Fibroblast of pulmonary artery (primary cell): ENCODE measurements at places on chromosomes 11 and 22.
A peak's percentile ranks its signal among the peaks of the same experiment; 100 is the strongest.

- peak; percentile 91 for DNase-seq
Measured at GRCh38 chr22:30754971-30755758, 60.5 kb downstream of the OSBP2 start.

DNA sequence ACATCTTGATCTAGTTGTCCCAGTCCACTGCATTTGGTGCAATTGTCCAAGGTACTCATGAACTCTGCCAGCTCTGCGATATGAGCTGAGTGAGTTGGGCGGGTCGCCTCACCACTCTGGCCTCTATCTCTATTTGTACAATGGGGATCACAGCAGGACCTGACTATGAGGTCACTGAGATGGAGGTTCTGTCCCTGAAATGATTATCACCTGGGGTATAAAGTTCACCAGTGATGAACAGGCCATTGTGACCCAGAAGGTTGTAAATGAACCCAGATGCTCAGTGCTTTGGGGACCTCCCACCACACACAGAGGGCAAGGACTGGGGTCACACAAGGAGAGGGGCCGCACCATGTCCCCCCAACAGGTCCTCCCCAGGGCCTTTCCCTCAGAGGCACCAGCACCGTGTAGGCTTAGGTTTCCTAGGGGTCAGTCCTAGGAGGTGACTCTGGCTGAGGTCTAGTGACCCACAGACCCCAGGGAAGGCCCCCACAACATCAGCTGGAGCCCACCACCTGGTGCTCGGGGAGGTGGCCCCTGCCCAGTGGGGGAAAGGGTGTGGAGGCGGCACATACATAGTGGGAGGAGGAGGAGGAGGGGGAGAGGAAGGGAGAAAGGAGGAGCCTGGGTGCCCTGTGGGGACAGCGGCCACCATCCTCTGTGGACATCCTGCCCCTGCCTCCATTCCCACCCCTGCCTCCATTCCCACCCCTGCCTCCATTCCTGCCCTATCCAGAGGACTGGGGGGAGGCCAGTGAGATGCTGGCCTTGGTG, 25.0 kb upstream of the IGLL1 start:
- DNase-seq = no peak

DNA sequence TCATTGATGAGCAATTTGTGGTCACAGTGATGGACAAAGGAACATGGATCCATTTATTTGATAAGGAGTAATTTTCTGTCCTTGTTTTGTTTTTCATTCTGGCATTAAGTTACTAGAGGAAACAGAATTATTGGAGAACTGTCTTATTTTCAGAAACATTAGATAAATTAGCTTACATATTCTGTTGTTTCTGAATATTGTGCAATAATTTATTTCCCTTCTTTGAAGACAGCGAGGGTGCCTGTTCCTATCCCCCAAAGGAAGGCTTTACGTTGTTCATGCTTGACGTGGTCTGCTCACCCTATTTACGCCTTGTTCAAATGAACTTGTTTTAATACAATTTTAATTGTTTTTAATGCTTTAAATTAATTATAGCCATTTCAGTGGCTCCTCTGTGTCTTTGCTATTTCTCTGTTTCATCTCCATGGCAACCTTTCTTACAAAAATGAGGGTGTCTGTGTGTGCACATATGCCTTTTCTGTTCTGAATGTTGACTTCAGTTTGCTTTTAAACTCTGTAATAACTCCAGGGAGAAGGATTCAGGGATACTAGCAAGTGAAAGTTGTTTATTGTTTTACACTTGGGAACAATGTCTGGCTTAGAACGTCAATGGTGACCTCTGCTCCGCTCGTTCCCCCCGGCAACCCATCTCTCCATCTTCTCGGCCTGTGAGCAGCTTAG, 138.3 kb upstream of the PLET1 start:
- DNase-seq = no peak

GRCh38 chr11:44623731-44624491, 58.4 kb downstream of the CD82 start:
- peak; percentile 57 for DNase-seq

DNA sequence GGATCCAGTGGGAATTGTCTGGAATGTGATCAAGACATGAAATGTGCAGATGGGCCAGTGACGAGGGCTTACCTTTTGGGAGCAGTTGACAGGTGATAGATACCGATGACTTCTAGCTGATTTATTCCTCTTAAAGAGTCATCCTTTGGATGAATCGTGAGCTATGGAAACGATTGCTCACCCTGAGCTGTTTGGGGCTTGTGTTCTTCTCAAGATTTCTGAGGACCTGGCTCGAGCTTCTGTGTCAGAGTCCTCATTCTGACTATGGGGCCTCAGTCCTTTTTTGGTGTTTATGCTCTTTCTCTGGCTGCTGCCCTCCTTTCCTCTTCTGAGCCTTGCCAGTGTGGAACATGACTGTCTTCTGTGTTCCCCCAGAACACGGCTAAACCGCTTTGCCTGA, 11.9 kb upstream of the AMPD3 start:
- DNase-seq = no peak

GRCh38 chr11:48062649-48063048, 82.3 kb downstream of the PTPRJ start:
- DNase-seq = no peak

DNA sequence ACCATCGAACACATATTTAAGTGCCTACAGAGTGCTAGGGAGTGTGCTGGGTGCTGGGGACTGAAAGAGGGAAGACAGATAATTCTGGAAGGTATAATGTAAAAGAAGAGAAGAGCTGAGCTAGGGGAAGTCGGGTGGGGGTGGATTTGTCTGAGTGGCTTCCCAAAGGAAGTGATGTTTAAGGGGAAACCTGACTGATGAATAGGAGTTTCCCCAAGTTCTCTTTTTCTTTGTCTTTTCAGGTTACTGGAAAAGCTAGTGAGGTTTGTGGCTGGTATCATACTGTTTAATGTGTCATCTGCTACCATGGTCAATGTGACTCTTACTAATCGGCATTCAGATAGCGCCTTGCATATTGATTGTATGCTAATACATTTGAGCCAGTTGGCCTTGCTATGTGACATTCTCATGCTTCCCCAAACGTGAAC, 151.6 kb upstream of the MTMR2 start:
- no peak for DNase-seq

DNA sequence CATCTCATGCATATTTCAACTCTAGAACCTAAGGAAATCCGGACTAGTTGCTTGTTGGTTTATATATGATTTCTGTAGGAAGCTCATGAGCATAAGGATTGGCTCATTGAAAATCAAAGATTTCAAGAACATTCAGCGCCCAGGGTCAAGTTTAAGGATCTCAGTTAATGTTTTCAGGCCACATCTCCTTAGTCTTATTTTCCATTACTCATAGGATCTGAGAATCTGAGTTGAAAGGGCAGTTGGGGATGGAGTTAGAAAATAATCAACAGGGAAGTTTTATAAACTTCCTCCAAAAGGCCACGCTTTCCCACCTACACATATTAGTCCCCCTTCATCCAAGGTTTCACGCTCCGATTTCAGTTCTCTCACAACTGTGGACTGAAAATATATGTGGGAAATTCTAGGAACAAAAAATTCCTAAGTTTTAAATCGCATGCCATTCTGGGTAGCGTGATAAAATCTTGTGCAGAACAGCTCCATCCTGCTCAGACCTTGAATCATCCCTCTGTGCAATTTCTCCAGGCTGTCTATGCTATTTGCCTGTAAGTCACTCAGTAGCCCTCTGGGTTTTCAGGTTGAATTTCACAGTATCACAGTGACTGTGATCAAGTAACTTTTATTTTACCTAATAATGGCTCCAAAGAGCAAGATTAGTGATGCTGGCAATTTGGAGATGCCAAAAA, 160.2 kb downstream of the KIRREL3 start:
- DNase-seq = no peak

DNA sequence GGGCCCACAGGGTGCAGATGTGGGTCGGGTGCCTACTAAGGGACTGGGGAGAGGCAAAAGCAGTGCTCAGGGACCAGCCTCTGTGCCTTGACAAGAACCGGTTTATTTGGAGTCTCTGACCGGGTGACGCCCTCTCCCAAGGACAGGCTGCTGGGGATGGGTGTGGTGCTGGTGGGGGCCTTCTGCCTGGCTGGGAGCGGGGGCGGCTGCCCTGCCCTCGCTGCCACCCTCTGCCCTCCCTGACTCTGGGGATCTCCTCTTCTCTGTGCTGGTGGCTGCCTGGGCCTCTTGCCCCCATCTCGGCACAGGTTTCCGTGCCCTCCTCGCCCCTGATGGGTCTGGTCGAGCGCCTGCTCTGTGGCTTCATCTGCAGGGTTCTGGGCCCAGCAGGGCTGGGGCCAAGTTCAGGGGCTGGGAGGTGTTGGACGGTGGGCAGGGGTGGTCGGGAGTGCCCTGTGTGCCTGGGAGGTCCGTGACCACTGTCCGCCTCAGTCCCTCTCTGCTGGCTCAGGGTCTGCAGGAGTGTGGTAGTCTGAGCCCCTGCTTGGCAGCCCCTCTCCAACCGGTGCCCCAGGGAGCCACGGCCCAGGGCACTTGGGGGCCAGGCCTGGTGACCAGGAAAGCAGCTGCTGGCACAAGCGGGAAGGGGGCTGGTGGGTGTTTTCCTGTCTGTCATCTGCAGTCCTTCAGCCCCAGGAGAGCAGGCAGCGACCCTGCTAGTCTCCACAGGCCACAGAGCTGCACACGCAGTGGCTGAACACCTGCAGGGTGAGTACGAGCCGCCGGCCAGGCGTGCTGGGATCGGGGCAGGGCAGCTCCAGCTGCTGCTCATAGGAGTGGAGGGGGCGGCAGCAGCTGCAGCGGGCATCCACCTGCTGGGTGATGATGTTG, 23.5 kb downstream of the MUC6 start:
- no peak for DNase-seq

DNA sequence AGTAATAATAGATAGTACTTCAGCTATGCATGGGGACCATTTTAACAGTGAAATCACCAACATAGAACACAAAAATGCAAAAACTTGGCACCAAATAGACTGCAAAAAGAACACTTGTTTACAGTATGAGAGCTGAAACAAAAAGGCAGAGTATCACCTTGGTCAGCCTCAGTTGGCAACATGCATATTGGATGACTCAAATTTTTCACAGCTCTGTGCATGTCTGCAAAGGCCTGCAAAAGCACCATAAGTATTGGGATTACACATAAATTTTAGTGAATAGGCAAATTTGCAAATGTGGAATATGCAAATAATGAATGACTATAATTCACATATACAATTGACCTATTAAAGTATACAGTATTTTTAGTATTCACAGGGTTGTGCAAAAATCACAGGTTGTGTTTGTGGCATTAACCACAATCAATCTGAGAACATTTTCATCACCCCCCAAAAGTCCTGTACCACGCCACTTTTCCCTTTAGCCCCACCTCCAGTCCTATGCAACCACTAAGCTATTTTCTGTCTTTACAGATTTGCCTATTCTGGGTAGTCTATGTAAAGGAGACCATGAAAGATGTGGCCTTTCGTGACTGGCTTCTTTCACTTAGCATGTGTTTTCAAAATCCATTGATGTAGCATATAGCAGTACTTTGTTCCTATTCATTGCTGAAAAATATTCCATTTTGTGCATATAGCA, 47.2 kb downstream of the CCDC15 start:
- no peak for DNase-seq

GRCh38 chr22:47736186-47737034, 974.0 kb downstream of the TBC1D22A start:
- DNase-seq = no peak

DNA sequence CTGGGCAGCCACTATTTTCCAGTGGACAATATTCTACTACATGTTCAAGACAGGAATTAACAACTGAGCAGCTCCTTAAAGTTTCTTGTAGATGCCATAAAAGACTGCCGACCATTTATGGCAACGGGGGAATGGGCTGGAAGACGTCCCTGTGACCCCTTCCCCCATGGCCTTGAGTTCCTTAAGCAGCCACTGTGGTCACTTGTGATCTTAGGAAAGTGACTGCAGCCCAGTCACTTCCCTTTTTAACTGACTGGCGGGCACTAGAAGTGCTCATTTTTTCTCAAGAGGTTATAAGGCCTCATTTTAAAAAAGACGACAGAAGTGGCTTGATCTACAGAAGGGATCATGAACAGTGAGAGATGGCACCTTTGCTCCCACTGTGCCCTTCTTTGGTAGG, 153.2 kb upstream of the NARS2 start:
- no peak for DNase-seq

GRCh38 chr22:39353346-39353745, 3.6 kb downstream of the SYNGR1 start:
- no peak for DNase-seq

- DNase-seq = no peak
Measured at GRCh38 chr22:16988257-16988656, 19.8 kb downstream of the GAB4 start.

DNA sequence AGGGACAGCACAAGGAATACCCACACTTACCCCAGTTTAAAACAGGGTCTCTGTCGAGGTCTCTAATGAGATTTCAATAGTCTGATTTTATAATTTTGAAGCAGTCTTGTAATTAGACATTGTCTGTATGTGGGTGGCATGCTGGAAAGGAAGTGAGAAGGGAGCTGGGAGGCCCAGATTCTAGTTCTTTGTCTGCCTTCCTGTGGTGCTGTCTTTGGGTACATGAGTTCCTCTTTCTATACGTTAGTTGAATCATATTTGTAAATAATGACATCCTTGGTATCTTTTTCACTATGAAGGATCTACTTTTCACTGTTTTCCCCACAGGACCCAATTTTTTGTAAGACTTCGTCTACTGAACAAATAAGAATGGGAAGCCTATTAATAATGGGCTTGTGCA, 42.0 kb upstream of the TENM4 start:
- DNase-seq = no peak

GRCh38 chr11:114959953-114960505, 281.7 kb downstream of the NXPE2 start:
- DNase-seq = no peak

DNA sequence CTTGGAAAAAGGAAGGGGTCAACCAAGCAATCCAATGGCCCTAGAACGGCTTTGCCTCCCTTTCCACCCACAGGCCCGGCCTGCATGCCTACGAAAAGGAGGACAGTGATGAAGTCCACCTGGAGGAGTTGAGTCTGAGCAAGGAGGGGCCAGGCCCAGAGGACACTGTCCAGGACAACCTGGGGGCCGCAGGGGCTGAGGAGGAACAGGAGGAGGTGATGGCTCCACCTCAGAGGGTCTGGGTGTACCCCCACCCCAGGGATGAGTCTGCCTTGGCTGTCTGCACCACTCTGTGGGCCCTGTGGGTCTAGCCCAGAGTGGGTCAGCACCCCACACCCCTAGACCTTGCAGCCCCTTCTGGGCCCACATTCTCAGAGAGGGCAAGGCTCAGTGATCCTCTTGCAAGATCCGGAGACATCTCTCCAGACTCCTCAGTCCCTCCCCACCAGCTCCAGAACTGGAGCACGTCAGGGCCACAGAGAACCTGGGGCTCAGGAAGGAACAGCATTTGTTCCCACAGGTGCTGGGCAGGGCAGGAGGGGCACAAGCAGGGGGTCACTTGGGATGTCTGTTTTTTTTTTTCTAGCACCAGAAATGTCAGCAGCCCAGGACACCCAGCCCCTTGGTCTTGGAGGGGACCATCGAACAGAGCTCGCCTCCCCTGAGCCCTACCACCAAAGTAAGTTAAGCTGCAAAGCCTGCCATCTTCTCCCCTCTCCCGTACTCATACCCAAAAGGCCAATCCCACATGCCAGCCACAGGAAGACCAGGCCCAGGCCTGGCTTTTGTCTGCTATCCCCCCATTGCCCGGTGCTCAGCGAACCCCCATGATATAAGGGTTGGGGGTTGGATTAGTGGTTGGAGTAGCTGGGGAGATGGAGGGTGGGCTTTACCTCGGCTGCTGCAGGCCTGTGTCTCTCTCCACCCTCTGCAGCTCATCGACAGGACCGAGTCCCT, 8.1 kb downstream of the PRR33 start:
- no peak for DNase-seq
